Right cardiac atrium (tissue), 5 donors: ENCODE measurements at places on chromosomes 11 and 22. TPM values are rescaled to one million over a fixed set of nuclear protein-coding genes. Genes with fewer than 3 reads are reported as not detected.

TRMT2A gene
- total RNA-seq, result 28.0 TPM

PLAAT3 gene
- 110 TPM for total RNA-seq

GRK2 gene
- 54.0 TPM for total RNA-seq

CCDC82 gene
- total RNA-seq, result 17.2 TPM

SCGB1D1 gene
- total RNA-seq, result not detected

OR5M8 gene
- not detected for total RNA-seq

OVOL1 gene
- not detected for total RNA-seq

MPEG1 gene
- total RNA-seq, result 13.5 TPM

PLEKHB1 gene
- 31.5 TPM for total RNA-seq

DNA sequence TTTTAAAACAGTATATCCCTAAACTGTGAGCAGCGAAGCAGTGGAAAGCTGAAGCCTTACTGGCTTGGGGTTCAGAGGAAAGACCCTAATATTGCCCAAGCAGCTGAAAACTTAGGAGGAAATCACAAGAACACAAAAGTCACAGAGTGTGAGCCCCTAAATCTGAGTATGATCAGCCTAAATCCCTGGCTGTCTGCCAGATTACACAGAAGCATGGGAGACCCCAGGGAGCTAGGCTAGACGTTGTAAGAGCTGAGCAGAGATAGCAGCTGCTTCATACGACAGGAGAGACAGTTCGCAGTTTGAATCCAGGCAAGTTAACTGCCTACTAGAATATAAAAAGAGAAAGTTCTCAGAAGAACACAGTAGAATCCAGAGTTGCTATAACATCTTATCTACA lies 81.2 kb downstream of the PACS1 start:
- DNase-seq, result no peak

DNA sequence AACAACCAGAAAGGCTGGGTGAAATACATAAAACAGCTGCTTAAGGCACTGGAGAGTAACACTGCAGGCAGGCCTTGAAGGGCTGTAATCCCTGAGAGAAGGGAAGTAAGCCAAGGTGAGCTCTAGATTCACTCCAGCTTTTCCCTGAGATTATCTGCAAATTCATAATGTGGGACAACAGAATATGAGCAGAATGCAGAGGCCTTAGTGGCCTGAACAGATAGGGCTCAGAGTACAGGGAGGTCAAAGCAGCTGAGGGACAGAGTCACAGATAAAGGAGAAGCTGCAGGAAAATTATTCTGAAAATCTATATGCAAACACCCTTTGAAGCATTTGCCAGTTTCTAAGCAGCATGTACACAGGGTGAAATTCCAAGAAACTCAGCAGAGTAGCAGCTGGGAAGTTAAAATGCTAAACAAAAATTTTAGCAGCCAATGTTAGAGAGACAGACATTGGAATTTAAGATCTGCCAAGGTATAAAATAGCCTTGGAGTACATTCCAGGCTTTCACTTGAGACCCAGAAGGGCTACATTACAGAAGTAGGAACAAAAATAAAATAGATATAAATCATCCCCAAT lies 48.1 kb upstream of the CWF19L2 start:
- no peak for DNase-seq

- DNase-seq, result no peak
Measured at GRCh38 chr11:115194802-115195110, 309.5 kb downstream of the CADM1 start.

DNA sequence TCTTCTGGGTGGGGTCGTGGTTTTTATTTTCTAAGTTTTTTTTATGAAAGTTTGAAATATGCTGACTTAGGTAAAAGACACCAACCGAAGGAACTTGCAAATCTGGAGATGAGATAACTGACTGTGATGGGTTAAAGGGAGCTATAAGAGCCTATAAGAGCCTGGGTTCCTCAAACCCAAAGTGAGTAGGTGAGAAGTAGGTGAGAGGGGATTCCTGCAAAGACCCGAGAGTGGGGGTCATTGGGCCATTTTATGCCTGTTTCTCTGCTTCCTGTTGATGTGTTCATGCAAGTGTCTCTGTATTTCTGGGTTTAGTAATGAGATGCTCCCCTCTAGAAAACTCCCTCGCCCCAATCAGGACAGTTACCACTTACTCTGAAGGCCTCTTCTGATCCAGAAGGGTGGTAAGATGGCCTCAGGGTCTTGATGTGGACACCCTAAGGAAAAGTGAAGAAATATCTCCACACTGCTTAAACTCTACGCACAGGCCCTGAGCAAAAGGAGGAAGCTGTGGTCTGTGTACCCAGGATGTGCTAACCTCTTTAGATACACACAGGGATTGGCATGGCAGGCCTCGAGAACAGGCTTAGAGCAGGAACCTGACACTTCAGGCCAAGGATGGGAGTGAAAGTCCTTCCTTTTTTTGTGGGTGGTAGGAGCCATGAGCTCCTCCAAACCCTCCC lies 1.8 kb downstream of the FLI1 start:
- DNase-seq, result peak; percentile 35

DNA sequence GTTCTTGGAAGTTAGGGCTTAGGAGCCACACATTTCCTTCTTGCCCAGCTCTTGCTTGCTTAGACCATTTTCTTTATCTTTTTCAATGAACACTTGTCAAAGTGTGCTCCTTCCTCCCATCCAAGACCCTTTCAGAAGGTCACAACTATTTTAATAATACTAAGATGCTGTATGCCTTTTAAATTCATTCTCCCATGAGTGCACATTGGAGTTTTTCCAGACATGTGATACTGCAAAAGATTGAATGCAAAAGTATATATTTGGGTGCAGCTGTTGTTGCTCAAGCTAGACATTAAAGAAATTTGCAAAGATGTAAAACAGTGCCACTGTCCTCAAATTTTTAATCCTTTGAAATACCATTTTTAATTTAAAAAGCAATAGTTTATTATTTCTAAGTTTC lies 69.3 kb upstream of the TNRC6B start:
- DNase-seq, result no peak

GRCh38 chr11:102332611-102332994 lies 14.4 kb upstream of the BIRC2 start:
- no peak for DNase-seq

DNA sequence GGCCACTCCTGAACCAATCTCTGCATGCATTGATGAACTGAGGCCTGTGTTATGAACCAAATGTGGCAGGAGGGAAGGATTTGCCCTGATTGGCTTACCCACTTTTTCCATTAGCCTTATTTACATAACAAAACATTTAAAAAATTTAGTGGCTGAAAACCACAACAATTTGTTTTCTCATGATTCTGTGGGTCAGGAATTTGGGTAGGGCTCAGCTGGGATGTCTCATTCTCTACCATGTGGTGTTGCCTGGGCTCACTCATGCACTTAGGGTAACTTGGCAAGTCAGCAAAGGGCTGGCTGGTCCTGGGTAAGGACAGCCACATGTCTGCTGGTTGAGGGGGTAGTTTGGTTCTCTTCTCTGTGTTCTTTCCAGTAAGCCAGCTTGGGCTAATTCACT lies 35.1 kb upstream of the CYP2R1 start:
- DNase-seq, result no peak

DNA sequence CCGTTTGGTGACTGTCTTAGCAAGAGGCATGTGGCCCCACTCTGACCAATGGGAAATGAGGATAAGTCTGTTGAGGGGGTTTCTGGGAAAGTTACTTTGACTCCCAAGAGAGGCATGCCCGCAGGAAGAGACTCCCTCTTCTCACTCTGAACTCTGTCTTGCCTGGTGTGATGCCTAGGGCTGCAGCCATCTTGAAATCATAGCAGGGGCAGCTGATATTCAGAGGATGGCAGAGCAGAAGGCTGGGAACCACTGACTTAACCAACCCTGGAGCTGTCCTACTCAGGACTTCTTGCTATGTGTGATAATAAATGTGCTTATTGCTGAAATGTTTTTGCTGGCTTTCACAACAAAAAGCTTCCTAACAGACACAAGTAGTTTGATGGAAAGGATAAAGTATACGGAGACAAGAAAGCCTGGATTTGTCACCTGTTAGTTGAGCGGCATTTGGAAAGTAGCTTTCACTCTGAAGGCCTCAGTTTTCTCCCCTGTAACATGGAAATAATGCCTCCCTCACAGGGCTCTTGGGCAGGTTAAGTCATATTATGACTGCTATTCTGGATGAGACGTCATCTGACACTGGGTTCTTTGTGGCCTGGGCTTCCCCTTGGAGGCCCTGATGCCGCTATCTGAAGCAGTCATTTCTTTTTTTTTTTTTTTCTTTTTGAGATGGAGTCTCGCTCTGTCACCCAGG lies 128.5 kb downstream of the CEP164 start:
- DNase-seq, result no peak

DNA sequence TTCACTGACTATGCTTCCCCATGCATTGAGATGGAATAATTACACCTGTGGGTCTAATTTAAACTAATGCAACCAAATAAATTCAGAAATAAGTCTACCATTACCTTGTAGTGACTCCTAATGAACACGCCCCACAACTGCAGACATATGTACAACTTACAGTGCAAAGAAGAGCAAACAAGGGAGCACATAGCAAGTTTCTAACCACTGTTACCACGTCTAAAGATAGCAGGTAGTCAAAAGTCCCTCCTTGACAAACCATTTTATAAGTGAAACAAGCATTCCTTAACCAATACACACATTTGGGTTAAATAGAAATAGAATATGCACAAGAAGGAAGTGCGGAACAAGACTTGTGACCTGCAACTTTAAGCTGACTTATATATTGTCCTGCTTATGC lies 20.6 kb downstream of the PHF21A start:
- DNase-seq, result no peak

DNA sequence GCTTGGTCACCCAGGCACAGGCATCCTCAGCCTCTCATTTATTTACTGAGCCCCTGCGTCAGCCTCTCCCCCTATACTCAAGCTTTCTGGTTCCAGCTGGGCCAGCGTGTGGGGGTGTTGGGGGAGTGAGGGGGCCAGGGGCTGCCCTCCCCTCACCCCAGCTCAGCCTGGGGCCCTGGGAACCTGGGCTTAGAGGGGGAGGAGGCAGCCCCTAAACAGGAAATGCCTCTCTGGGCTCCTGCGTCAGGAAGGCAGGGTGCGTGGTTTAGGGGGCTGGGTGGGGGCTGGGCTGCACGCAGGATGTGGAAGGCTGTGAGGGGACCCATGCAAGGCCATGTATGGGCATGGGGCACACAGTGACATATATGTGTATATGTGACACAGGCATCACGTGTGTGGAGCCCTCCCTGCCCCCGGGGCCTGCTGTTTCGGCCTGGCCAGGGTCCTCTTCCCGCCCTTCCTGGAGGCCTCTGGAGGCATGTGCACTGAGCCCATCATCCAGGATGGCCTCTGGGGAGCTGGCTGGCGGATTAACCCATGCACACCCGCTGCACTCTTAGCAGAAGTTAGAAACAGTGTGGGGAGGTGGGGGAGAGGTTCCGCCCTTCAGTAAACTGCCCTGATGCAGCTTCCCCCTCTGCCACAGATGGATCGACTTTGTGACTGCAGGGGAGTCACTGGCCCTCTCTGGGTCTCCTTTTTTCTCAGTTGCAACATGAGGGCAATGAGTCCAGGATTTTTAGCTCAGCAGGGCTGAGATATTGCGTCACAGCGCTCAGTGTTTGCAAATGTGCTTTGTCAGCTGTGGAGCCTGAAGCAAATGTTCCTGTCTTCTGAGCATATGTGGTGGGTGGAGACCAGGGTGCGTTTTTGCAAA lies 1.1 kb upstream of the CD248 start:
- peak; percentile 86 for DNase-seq

DNA sequence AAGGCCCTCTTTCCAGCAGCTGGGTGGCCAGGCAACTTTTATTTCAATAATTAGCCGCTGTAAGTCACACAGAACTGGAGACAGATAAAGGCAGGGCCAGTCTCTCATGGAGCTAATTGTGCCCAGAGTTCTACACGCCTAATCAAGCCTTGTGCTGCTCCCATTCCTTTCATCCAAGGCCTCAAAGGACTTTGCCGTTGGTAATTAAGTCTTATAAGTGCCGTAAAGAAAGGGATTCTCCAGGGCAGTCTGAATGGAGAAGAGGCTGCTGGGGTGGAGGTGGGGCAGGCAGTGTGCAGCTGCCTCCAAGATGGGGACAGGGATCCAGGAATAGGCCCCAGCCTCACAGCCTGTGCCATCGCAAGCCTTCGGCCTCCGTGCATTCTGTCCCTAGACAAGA lies 357.9 kb downstream of the TENM4 start:
- DNase-seq, result no peak

- DNase-seq, result no peak
Measured at GRCh38 chr22:31289344-31289743, 2.9 kb downstream of the PIK3IP1 start.

GRCh38 chr11:86983021-86983488 lies 27.9 kb upstream of the FZD4 start:
- peak; percentile 56 for DNase-seq

DNA sequence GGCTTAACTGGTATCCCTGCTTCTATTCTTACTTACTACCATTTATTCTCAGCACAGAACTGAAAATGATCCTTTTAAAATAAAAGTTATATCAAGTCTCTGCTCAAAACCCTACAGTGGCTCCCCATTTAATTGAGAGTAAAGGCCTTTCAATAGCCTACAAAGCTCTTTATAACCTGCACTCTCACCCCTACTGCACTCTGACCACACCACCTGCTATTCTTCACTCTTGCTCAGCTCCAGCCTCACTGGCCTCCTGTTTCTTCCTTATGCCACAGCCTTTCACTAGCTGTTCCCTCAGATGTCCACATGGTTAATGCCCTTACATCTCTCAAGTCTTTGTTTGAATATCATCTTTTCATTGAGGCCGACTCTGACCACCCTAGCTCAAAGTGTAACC lies 40.9 kb upstream of the PPP2R1B start:
- DNase-seq, result no peak

DNA sequence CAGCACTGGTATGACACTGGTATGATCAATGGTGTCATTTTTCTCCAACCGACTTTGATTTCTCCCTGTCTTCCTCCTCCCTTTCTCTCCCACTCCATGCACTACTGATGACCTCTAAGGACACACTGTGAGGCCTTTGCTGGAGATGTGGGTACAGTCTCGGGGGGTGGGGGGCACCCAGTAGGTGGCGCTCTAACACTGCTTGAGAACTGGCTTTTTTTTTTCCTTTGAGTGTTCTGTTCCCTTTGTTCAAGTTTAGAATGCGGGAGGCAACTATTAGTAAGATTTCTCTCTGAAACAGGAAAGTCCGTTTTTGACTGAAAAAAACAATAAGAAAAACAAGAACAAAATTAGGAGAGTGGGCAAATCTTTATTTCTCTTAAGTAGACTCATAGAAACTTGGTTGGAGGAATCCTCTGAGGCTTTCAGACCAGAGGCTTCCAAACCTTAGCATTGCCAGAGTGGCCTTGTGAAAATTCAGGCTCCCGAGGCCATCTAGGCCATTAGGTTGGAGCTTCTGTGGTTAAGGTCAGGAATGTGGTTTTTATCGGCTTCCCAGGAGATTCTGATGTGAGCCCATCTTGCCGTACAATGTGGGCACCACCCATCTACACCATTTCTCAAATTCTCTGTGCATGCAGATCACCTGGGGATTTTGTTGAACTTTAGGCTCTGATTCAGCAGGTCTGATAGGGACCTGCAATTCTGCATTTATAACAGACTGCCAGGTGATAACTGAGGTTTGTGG lies 43.2 kb downstream of the PANX1 start:
- DNase-seq, result peak; percentile 34

GRCh38 chr11:123174196-123175183 lies 20.6 kb downstream of the CLMP start:
- DNase-seq, result peak; percentile 70

DNA sequence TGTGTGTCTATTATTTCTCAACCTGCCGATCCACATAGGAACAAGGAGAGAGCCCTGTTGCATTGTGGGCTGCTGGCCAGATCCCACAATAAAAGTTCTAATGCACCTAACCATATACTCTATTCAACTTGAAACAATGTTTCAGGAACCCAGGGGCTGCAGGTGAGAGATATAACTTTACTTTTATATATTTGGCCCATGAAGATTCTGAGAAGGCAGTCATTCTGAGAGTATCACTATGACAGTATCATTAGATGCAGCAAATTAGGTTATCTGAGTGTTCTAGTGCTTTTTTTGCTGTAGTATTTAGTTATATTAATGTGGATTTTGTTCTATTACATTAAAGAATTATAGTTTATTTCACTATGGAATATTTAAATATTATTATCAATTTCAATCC lies 655.1 kb upstream of the ARHGAP42 start:
- DNase-seq, result no peak
